8988T (cell line): ENCODE measurements at places on chromosomes 7 and 10.

GRCh38 chr10:47351899-47352815, 4.0 kb downstream of the RBP3 start:
- DNase-seq = no peak

DNA sequence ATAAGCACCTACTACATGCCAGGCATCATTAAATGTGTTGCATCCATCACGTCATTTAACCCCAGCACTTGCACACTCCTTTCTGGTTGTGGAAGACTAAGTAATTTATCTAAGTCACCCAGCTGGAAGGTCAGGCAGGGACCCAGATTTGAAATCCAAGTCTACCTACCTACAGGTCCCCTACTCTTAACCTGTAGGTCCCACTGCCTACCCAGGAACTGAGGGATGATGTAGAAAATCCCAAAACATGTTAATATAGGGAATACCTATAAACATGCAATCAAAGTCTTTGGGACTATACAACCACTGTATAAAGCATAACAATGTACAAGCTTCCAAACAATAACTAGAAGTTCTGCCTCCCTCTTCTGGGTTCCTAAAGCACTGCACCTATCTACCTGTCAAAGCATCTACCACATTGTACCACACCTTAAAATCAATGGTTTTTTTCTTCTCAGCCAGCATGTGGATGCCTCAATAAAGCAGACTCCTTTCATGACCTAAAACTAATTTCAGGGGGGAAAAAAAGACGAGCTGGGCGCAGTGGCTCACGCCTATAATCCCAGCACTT, 5.6 kb downstream of the IL6 start:
- DNase-seq = no peak

DNA sequence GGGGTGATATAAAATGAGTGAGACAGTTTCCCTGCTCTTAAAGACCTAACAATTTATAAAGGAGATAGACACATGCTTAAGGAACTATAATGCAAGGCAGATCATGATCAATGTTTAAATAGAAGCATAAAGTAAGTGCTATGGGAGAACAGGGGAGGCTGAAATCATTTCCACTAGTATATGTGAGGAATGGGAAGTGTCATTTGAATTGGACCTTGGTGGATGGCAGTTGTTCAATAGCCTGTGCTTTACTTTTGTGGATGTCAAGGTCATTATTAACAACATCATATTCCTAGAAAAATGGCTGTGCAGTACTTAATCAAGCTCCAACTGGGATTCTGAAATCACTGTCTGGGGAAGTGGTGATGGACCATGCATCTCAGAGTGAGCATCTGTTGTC, 14.7 kb downstream of the NPY start:
- DNase-seq = no peak

DNA sequence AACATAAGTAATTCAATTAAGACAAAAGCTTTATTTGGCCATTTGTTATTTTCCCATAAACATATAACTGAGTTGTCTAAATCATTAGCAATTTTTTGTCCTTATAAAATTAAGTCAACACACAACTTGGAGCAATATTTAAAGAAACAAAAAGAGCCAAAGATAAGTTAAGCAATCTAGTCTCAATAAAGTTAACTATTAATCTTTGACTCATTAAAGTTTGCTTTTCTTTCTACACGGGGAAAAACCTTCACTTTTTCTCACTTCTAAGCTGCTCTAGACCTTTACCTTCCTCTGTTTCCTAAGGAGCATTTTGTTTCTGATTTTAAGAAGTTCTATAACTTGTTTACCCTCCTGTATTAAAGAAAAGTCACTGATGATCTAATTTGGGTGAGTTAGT, 867.1 kb upstream of the PHF14 start:
- DNase-seq = no peak

- DNase-seq = no peak
These were observed 82.1 kb downstream of the GRID1 start for GRCh38 chr10:86284355-86285105.

- DNase-seq = no peak
These were observed 49.7 kb upstream of the ANTXRL start for GRCh38 chr10:46236941-46237681.

GRCh38 chr7:620056-620455, 100.4 kb upstream of the PDGFA start:
- DNase-seq = no peak

- DNase-seq = no peak
These were observed 44.4 kb upstream of the USP6NL start for GRCh38 chr10:11655836-11656235.

DNA sequence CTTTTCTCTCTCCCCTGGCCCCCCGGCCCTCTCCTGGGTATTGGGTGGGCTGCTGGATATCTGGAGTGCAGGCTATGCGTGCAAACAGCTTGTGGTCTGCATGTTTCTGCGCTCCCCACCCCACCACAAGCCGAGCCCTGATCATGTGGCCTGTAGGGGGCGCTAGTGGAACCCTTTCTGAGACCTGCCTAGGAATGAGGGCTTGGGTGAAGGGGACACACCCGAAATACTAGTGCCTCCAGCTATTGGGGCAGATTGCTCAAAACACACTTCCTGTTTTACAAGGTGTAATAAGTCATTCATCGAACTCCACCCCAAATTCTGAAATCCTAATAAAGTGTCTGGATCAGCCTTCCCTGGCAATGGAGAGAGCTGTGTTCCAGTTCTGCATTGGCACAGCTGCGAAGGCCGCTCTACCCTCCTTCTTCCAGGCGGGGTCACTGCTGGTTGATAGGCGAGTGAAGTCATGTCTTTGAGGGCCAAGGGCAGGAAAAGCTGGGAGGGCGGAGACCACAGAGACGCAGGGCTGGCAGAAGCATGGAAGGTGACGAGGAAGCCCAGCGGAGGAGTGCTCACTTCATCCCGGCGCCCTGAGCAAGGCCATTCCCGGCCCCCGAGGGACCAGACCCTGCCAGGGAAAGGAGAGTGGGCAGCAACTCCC, 19.8 kb upstream of the PRRT4 start:
- no peak for DNase-seq

- DNase-seq = no peak
These were observed 142.0 kb downstream of the HDAC9 start for GRCh38 chr7:18637516-18637915.

- DNase-seq = peak; percentile 48
These were observed 389.0 kb upstream of the PODXL start for GRCh38 chr7:131945313-131945911.

DNA sequence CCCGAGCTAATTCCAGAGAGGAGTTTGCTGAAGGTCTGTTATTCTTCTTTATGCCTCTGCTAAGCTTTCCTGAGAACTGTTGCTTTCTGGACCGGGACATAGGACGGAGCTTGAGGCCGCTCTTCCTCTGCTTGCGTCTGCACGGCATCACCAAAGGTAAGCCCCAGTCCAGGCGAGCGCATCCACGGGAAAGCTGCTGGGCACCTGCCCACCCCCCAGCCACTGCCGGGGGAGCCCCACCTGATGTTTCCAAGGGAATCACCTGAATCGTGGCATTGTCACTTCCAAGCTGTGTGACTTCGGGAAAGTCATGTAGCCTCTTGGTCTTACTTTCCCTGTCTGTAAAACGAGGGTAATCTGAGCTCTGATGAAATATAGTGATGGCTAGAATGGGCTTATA, 45.1 kb upstream of the PLEKHA1 start:
- DNase-seq = no peak

DNA sequence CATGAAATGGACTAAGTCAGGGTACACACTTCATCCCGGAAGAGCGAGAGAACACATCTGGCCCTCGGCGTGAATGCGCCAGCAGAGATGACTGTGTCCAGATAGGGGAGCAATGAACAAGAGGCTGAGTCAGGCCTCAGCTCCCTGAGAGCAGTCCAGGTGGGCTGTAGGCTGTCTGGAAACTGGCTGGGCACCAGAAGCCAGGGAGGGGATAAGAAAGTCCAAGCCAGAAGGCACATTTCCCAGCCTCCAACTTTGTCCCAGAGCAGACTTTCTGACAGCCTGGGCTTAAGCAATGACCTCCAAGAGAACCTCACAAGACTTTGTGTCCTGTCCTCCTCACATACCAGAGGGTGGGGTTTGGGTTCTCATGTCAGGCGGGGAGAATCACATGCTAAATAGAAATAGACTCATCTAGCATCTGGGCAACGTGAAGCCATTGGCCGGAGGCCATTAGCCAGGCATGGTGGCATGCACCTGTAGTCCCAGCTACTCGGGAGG, 157.2 kb downstream of the ARHGAP12 start:
- DNase-seq = no peak

DNA sequence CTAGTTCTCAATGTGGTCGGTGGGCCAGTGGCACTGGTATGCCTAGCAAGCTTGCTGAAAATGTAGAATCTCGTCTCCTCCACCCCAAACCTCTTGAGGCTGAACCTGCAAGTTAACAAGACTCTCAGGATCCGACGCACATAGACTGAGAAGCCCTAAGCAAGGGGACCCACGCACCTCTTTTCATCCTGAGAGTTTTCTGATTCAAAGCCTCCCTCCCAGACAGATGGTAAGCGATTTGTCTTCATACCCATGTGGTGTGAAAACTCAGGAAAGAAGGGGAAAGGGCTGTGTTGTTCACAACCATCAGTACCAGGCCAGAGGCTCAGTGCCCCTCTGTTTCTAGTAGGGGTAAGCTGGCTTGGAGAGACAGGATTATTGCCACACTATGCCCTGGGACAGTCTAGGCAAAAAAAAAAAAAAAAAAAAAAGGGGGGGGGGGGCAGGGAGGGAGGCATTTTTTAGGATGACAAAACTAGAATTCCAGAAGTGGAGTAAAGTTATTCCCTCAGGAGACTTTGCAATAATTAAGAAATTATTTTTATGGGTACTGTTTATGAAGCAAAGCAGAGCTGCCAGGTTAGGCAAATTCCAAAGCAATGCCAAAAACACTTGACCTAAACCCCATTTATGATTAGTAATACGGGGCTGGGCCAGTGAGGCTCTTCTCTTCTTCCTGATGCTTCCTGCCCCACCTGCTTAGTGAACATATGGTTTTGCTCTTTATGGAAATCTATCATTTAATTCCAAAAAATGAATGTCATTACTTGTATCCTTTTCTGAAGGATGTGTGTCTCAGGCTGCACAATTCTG, 117.6 kb upstream of the PDLIM1 start:
- DNase-seq = no peak

GRCh38 chr7:53340220-53340619, 304.8 kb downstream of the POM121L12 start:
- DNase-seq = no peak

GRCh38 chr10:23368816-23369640, 24.4 kb upstream of the C10orf67 start:
- no peak for DNase-seq

DNA sequence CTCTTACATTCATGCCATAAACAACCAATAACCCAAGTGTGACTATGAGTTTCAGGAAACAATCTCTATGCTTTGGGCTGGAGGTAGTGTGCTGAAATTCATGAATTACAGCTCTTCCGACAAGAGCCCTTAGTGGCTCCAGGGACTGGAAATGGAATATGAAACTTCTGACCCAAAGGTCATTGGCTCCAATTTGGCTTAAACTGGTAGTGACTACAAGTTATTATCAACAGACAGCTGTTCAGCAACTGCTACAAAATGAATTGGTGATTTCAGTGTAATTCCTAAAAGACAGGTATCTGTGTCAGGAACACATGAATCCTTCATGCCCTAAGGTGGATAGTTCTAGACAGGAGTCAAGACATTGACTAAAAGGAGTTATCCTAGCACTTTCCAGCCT, 745.4 kb downstream of the PHTF2 start:
- no peak for DNase-seq

DNA sequence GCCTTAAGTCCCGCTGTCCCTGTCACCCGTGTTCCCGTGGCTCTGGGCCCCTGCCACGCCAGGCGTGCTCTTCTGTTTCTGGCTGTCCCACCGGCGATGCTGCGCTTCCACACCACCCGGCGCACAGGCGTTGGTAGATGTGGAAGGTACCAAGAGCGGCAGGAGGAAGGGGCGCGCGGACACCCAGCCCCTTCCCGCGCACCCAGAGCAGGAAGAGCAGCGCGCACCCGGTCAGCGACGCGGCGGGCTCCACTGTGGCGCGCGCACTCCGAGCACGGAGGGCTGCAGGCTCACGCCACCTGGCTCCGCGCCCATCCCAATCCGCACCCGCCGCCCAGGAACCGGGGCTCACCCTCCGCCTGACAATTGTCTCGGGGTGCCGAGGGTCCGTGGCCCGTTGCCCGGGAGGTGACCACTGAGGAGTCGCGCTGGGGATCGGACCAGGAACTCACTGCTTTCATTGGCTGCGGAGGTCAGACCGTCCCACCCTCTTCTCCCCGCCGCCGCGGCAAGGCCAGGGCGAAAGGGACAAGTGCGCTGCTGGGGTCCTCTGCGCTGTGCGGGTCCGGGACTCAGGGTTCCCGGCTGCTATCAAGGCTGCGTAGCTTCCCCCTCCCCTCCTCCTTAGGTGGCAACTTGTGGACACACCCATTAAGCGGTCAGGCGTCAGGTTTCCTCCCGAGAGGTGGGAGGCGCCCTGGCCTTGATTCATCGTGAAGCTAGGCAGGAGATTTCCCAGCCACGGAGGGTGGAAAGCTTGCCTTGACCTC, 121.6 kb upstream of the ZNF92 start:
- DNase-seq = peak; percentile 57

DNA sequence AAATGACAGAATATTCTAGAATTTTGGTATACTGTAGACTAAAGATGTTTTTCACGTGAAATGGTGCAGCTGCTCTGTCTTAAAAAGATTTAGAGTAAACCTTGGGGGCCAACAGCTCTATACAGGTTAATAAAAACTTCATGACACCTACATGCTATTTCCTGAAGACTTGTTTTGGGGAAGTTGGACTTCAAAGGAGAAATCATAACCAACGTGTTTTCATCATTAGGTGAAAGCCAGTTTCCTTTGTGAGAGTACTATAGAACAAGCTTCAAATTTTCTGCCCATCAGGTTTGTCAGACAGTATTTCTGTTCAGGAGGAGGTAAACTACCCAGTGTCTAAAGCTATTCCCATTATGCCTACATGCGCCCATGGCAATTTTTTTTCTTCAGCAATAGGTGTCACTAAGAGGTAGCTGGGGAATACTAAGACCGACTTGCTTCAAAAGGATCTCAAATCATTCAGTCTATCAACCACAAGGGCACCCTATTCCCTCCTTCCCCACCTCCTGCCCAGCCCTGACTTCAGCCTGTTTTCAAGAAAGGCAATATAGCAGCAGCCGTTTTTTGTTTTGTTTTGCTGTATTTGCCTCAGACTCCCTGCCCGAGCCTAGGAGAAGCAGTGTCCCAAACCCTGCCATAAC, 237.3 kb upstream of the SP8 start:
- no peak for DNase-seq

GRCh38 chr10:93938140-93938539, 44.4 kb downstream of the SLC35G1 start:
- DNase-seq = no peak

GRCh38 chr10:12628153-12628552, 278.8 kb downstream of the CAMK1D start:
- DNase-seq = no peak
